ENCODE measurements at places on chromosomes 11 and 22.

DNA sequence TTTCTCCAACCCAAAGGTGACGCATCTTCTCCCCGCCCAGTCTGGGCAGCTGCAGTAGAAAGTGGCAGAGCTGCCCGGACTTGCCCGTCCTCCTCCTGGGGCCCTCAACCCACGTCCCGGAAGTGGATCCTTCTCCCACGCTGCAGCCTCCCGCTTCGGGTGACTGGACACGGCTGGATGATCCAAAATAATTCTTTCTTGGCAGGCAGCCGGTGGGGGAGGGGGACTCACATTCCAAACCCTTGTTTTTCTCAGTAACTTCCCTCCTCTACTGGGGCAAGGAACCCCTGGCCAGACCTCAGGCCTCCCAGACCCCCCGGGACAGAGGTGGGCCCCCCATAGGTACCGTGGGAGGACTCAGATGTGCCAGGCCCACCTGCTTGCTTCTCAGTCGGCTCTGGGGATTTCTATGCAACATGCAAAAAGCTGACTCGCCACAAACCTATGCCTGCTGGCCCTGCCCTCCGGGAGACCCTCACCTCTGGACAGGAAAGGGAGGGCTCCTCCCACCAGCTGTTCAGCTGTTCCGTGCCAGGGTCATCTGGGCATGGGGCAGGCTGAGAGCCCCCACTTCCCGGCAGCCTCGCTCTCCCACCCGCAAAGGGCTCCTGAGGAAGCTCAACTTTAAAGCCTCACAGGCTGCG is 1.4 kb downstream of the PLXNB2 start:
- DNase-seq = peak; percentile 93

DNA sequence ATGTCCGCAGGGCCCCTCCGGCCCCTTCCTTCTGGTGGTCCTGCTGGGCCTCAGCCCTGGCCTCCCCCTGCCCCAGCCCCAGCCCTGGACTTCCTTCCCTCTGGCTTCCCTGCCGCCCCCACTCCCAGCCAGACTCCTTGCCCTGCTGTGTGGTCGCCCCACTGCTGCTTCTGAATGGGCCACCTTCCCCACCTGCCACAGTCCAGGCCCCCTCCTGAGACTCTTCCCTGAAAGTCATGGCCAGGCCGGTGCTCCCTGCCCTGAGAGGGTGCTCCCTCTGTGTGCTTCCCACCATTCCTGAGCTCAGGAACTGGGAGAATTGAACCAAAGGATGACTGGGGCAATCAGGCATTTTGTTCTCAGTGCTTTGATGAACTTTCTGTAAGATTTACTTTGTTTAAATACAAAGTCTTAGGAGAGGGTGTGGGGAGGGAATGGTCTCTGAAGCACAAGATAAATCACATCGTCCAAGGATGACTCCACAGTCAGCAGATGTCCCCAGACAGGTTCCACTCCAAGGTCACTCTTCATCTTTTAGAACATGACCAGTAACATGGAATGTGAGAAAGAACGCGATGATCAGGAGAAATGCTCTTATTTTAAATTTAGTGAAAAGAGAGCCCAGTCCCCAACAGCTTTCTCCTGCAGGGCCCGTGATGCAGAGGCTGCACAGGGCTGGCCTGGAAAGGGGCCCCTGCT is 774 bp downstream of the APOBEC3D start:
- DNase-seq = no peak

- no peak for DNase-seq
Measured at GRCh38 chr11:77387701-77388100, 86.2 kb downstream of the PAK1 start.

GRCh38 chr11:75507571-75507970 is 18.2 kb downstream of the GDPD5 start:
- DNase-seq = no peak

GRCh38 chr11:120722524-120722923 is 211.0 kb downstream of the GRIK4 start:
- DNase-seq = no peak

- DNase-seq = peak; percentile 38
Measured at GRCh38 chr11:44110231-44110679, 14.8 kb downstream of the EXT2 start.

- no peak for DNase-seq
Measured at GRCh38 chr11:26844963-26845362, 123.1 kb upstream of the SLC5A12 start.

DNA sequence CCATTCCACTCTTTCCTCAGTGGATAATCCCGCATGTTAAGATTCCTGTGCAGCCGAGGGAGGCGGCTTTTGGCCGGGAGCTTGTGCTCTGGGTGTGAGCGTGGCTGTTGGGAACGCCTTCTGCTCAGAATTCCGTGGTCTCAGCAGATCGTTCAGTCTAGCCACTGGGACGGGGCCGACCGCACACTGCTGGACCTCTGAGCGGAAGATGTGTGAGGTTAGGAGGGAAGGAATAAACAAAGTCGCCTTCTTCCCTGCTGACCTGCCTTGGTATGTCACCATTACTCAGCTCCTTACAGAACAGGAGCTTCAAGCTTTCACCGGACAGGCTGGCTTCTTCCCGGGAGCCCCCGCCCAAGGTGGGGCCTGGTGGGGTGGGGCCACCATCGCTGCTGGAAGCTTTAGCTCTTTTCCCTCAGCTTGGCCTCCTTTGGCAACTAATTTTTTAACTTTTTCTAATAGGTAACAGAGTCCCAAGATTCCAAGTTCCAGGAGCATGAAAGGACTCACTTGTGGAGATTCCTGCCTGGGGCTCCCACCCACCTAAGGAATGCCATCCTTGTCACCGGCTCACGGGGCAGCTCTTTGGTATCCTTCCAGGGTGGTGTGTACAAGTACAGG is 22.5 kb upstream of the SEPTIN5 start:
- DNase-seq = peak; percentile 18

- DNase-seq = no peak
Measured at GRCh38 chr11:116052603-116053547, 548.7 kb upstream of the CADM1 start.

DNA sequence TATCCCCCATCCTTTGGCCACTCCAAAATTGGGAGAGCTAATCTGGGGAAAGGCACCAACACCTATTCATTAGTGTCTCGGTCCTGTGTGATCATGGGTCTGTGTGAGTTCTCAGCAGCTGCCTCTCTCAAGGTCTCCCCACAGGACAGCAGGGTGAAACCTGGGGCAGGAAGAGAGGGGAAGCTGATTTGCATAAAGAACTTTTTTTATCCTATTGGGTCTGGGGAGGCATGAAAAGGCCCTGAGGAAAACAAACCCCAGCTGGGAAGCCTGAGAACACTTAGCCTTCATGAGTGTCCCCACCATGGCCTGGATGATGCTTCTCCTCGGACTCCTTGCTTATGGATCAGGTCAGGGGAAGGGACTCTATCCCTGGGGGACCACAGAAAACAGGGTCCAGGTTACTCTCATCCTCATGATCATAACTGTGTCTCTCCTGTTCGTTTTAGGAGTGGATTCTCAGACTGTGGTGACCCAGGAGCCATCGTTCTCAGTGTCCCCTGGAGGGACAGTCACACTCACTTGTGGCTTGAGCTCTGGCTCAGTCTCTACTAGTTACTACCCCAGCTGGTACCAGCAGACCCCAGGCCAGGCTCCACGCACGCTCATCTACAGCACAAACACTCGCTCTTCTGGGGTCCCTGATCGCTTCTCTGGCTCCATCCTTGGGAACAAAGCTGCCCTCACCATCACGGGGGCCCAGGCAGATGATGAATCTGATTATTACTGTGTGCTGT is 116.0 kb upstream of the TOP3B start:
- DNase-seq = no peak

Data from fibroblast of skin of abdomen (primary cell).